Activated naive CD8-positive, alpha-beta T cell treated with anti-CD3 and anti-CD28 coated beads, Interleukin-2, amount 50 U/mL, for 16 hours (primary cell): ENCODE measurements at places on chromosomes 1 and 21.
A peak's percentile ranks its signal among the peaks of the same experiment; 100 is the strongest.

- DNase-seq: no peak
Observed at GRCh38 chr1:22402356-22403053, 49.1 kb upstream of the ZBTB40 start.

DNA sequence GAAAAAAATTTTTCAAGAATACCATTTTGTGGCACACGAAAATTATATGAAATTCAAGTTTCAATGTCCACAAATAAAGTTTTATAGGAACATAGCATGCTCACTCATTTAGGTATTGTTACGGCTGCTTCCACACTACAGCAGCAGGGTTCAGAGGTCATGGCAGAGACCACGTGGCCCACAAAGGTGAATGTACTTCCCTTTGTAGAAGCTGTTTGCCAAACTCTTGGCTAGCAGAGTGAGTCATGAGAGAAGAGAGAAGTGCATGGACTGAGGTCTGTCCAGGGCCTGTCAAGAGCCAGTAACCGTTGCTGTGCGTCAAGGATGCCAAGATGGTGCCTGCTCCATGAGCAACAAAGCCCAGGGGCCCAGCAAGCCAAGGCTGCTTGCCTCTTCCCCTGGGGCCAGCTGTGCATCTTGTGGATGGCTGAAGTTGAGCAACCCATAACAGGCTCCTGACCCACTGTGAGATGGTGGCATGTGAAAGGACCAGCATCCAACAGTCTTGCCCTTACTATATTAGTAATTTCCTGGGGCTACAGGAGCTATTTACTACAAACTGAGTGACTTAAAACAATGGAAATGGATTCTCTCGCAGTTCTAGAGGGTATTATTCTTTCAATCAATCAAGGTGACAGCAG is 64.8 kb upstream of the ATP5PO start:
- no peak for DNase-seq

DNA sequence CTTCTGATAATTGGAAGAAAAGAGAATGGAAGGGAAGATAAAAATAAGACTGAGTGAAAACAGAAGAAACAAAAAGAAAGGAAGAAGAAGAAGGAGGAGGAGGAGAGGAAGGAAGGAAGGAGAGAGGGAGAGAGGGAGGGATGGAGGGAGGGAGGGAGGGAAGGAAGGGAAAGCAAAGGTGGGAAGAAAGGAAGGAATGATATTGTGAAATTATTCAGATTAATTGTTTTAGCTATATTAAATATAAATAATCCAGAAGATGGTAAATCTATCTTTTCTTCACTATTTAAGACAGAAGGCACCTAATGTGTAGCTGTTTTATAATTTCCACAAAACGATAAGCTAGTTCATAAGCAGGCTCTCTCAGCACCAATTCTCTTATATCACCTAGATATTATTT is 191.3 kb upstream of the LRRC7 start:
- no peak for DNase-seq

- DNase-seq: no peak
Observed at GRCh38 chr1:186391841-186392240, 16.2 kb downstream of the ODR4 start.

DNA sequence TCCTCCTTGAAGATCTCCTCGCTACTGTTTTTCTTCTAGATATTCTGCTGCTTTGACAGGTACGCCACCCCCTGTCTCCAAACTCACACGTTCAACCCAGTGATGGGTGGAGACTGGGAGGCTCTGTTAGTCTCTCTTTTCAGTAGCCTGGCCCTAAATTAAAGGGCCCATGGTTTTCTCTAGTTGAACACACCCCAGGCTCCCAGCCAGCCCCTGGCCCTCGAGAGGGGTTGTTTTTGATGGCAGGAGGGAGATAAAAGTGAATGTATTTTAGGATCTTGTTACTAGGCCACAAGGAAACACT is 21.6 kb upstream of the CLDN14 start:
- DNase-seq: no peak

- no peak for DNase-seq
Observed at GRCh38 chr1:234666761-234667160, 56.8 kb upstream of the IRF2BP2 start.

DNA sequence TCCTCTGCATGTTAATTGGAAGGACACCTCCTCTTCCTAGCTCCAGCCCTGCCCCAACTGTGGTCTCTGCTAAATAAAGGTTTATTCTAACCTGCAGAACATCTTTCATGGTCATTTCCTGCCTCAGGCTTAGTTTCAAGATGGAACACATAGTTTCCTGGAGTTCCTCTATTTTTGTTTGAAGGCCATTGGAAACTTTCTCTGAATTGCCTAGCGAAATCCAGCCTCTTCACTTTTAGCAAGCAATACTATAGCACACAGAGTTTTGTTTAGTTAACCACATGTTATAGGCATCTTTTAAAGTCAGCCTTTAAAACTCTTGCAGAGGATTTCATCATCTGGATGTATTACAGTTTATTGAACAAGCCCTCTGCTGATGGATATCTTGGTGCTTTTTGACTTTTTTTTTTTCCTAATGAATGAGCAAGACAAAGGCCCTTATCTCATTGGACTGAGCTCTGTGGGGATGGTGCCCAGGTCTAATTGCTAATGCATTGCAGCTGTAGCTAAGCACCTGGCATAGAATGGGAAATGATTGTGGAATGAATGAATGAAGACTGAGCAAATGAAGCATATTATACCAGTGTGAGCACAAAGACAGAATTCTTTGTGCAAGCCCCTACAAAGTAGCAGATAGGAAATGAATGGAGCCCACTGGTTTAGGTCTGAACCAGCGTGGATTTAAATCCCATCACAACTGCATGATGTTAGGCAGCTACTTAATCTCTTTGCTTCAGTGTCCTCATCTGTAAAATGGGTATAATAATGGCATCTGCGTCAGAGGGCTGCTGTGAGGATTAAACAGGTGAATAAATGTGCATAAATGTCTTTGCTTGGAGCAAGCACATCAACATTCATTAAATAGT is 641 bp upstream of the CFAP107 start:
- no peak for DNase-seq

GRCh38 chr1:200921571-200922110 is 26.9 kb downstream of the INAVA start:
- no peak for DNase-seq

DNA sequence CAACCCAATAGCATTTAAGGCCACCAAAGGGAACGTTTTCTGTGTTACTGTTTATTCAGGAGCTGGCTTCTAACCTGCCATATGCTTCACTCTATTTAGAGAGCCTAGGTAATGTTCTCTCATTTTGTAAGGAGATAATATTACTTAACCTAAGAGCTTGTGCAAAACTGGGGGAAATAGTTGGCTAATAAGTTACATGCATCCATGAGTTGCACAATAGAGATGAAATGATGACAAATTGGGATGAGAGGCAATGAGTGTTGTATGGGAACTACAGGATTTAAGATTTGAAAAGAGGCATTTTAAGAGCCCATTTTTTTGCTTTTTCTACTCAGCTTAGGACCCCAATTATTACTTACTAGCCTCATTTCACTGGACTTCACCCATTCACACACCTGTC is 151.0 kb downstream of the ST6GALNAC3 start:
- DNase-seq: no peak

GRCh38 chr21:38365521-38365920 is 108.7 kb downstream of the KCNJ15 start:
- DNase-seq: no peak

DNA sequence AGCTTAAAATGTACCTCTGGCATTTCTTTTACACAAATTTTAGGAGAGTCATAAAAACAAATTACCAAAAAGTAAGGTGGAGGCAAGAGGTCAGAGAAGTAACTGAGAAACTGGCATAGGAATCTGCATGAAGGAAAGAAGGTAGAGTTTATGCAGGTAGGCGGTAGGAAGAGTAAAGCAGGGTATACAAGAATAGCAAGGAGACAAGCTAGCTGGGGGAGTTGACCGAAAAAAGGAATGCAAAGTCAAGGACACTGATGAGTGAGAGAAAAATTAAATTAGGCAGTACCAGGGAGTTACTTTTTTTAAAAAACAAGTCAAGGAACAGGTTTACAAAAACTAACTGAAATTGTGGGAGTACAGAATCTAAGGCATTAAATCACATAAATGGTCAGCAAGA is 56.0 kb downstream of the FOXJ3 start:
- no peak for DNase-seq

DNA sequence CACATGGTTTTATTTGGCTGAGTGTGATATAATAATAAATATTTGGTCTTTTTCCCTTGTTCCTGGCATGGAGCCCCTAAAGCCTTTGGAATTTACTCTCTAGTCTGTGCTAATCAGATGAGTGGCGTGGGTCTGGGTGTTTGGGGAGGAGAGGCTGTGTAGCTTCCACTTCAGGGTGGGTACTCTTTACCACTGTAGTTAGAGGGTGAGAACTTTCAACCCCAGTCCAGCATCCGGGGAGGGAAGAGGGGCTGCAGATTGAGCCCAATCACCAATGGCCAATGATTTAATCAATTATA is 20.0 kb downstream of the USP25 start:
- DNase-seq: no peak

DNA sequence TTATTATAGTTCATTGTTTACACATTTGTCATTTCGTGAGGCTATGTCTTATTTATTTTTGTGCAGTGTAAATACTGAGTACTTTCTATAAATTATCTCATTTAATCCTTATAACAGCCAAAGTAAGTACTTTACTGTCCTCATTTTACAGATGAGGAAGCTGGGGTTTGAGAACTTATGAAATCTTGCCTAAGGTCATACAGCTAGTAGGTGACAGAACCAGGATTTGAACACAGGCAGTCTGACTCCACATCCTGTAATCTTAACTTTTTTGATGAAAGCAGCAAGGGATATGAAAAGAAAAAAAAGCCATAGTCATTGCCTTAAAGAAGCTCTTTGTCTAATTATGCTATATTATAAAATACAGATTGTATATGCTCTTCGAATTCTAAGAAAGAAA is 107.1 kb upstream of the BMP8A start:
- DNase-seq: no peak

DNA sequence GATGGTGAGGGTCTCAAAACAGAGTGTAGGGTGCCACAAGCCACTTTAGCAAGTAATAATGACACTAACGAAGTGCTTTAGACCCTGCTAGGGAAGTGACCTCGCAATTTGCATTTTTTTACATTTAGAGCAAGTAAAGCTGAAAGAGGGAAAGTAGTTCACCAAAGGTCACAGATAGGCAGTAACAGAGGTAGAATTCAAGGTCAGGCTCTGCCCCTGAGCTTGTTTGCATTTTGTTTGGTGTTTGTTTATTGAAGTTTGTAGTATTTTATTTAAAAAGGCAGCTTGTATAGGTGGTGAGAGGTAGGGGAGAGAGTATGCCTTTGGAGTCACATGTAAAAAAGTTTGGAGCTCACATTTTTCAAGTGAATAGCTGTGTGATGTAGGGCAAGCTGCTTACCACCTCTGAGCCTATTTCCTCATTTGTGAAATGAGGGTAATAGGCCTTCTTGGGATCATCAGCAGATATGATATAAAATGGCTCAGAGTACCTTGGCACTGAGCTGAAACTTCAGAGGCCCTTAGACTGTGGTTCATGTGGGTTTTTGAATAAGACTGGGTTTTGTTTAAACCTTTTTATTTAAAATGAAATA is 142.5 kb downstream of the TRABD2B start:
- DNase-seq: no peak

GRCh38 chr1:30764396-30764795 is 6.8 kb upstream of the LAPTM5 start:
- no peak for DNase-seq

DNA sequence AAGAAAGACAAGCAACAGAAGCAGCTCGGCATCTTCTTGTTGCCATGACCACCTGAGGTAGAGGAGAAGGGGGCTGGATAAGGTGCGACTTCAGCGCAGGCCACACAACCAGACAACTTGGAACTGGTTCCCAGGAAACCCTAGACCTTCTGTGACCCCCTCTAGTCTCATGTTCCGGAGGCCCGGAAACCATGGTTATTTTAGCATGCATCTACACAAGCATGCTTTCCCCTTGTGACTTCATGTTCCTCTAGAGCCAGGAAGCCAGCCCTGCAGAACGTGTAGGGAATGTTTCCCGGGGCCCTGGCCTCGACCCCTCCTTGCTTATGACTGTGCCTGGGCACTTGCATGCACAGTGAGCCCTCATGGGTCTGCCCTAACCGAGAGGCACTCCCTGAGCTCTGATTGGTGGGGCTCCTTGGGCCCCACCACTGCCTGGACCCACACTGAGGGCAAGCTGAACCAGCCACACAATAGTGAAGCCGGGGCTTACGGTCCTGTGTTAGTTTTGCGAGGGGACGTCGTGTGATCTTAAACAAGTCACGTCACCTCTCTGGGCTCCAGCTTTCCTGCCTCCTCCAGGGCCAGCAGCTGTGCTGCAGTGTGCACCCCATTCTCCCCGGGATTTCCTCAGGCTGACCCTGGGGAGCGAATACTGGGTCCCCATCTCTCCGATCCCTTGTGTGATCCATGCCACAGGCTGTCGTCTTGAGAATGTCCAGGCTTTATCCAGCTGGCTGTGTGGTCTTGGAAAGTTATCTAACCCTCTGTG is 12.0 kb upstream of the MX2 start:
- no peak for DNase-seq

GRCh38 chr1:17011439-17012307 is at the start of gene ATP13A2:
TSS of gene ATP13A2 (minus strand) at chr1:17011928. CDS start at chr1:17011738, 190 bp downstream.
- DNase-seq: peak; percentile 64

GRCh38 chr1:60547821-60548220 is 474.3 kb upstream of the C1orf87 start:
- DNase-seq: no peak

DNA sequence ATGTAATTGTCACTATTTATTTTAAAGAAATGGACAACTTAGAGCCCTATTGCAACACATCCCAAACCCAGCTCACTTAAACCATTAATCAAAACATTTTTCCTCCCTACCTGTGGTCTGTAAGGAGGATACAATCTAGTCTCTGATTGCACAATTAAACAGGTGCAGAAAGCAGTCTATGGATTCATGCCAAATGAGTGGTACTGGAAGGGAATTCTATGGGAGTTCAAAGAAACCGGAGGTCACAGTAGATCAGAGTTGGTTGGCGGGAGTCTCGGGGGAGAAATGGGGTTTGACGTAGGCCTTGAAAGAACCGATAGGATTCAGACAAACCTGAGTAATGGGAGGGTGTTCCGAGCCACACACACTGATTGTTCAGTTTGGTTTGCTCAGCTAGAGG is 314.9 kb downstream of the KIF26B start:
- no peak for DNase-seq

DNA sequence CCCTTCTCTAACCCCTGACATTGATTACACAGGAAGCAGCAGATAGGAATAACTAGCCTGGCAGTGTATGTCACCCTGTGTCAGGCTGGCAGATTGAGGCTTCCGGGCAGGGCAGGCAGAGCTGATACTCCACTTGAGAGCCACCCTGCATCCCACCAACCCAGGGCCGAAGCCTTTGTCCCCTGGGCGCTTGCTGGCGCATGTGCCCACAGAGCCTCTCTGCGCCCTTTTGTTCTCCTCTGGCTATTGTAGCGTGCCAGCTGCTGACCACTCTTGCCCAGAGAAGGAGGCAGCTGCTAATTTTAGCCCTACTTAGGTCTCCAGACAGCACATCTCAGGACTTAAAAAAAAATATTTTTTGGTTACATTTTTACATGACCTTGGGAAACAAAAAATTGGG is 304.9 kb downstream of the HHAT start:
- no peak for DNase-seq

GRCh38 chr21:25501996-25502665 is 105.2 kb downstream of the MRPL39 start:
- peak; percentile 35 for DNase-seq

DNA sequence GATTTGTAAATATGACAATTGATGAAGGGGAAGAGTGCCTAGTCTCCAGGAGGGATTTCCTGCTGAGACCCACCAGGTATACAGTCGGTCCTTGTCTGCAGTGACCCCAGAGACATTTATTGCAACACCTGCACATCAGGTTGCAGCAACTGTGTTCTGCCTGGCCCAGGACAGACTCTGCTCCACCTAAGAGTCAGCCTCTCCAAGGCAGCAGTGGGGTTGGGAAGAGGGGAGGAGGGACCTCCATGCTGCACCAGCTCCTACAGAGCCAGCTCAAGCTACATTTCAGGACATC is 120.4 kb upstream of the IRF2BP2 start:
- no peak for DNase-seq
